Hematopoietic multipotent progenitor cell treated with erythropoietin and hydrocortisone succinate and interleukin-3 and kit ligand, for 4 days (in vitro differentiated cells): ENCODE measurements at places on chromosomes 3 and 15.

- DNase-seq: no peak
Observed at GRCh38 chr3:47113669-47114365, 50.1 kb downstream of the SETD2 start.

DNA sequence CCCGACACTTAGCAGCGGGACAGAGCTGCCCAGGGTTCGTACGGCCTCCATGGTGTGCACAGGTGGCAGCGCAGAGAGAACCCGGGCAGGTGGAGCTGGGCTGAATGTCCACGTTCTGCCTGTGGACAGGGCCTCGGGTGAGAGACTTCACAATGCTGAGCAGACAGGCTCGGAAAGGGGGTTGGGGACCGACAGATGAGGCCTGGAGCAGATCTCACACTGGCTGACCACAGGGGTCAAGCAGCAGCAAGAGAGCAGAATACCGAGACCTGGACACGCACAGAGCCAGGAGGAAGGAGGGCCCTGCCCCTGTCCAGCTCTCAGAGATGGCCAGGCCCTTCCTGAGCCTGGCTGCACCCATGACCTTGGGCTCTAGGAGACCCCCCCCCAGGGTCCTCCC, 83.0 kb downstream of the VGLL4 start:
- DNase-seq: no peak

GRCh38 chr3:175484666-175485065, 625.5 kb downstream of the NAALADL2 start:
- no peak for DNase-seq

DNA sequence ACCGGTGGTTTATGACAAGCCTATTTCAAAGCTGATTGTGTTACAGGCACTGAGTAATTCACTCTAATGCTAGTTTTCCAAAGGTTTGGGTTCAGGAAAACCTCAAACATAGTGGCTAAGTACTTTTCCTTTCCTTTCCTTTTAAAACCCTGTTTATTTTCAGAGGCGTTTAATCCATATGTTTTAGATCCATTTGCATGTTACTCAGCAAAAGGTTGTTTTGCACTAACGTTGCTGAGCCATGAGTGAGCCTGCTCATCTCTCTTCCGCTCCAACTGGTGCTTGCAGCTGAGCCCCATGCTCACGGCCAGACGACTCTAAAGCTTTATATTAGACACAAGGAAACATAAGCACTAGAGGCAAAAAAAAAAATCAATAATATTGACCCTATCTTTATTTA, 9.4 kb downstream of the CEMIP start:
- no peak for DNase-seq

GRCh38 chr15:48624700-48625099, 20.8 kb downstream of the FBN1 start:
- no peak for DNase-seq

DNA sequence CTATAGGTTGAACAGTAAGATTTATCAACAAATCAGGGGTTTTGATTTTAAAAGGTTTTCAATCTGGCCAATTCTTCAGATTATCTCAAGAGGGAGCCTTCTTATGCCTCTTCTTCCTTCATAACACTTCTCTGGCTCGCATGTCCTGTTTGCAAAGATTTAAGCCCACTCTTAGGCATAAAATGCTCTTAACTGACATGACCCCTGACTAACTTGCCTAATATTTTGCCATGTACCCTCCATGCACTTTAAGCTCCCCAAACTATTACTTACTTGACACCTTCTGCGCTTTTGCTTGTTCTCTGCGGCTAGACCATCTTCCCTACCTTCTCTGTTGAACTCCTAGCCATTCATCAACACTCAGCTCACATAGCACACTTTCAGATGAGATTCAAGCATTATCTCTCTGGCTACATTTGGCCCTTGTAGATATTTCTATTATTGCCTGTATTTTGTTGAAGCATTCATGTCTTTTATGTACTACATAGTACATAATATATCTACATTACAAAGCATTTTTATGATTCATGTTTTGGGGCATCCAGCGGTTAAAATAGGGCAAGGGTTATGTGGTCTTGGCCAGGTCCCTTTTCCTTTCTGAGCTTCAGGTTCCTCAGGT, 1.0 kb upstream of the ARIH1 start:
- DNase-seq: peak; percentile 35

DNA sequence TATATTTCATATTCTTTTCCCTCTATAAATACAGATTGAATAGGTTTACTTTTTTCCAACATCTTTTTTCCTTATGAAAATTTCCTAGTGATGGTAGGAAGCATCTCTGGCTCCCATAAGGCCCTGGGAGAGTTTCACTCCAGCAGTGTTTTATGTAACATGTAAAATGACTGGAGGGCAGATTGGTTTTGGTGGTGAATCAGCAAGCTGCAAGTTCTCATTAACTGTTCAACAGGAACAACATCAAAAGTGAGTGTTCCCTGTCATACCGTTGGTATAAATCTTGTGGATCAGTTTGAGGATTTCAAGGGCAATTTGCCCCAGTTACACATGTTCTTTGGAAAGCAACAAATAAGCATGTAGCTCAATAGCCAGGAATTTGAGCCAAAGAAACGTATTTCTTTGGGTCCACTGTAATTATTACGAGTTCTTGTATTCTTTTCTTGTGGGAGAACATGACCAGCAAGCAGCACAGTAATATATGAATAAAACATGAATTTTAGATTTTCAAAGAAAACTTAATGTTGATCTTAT, 345.7 kb downstream of the SV2B start:
- DNase-seq: no peak

DNA sequence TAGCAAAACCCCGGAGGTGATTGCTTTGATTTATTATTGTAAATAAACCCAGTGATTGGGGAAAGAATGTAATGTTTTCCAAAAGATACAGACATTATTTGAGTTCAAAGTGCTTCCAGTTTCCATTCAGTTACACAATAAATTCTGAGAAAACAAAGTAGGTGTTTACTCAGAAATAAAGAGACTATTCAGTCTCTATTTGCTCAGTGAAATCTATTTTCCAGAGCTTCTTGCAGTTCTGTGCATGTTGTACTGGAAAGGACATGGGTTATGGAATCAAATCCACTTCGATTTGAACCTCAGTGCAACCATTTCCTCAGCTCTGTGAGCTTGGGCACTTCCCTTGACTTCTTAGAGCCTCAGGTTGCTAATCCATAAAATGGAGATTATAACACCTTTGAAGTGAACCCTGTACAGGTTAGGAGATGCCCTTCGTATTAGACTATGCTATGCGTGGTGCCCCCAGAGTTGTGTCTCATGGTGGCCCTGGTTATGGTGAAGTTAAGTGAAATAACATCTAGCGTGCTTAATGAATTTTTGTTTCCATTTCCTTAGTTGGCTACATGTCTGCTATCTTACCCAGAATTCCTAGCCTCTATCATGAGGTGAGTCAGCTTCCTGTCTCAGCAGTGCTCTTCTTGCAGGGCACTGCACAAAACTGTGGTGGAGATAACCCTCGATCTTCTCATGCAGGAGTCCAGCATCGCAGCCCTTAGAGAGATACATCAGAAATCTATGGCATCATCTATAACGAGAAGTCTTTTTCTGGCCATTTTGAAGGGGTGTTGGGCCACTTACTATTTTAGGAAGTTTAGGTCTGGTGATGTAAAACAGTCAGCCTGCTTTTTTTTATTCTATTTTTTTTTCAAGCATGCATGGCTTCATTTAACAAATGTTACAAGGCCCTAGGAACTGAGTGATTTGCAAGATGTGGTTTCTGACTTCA, 97.7 kb downstream of the RPL39L start:
- peak; percentile 89 for DNase-seq

DNA sequence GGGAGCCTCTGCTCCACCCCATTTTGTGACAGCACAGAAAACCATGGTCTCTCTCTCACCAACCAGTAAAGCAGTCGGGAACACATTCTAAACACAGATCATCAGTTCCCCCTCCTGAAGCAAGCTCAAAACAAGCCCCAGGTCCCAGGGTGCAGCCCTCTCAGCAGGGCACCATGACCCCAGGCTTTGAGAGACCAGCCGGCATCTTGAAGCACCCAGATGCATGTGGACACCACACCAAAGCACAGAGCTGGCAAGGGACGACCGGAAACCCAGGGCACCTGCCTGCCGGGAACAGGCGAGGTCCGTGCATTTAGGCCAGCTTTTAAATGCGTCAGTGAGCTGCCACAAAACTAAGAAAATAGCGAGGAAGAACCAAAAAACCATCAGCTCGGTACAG, 103.2 kb upstream of the IQSEC1 start:
- no peak for DNase-seq

GRCh38 chr3:12929801-12930200, 88.4 kb upstream of the RPL32 start:
- DNase-seq: no peak

DNA sequence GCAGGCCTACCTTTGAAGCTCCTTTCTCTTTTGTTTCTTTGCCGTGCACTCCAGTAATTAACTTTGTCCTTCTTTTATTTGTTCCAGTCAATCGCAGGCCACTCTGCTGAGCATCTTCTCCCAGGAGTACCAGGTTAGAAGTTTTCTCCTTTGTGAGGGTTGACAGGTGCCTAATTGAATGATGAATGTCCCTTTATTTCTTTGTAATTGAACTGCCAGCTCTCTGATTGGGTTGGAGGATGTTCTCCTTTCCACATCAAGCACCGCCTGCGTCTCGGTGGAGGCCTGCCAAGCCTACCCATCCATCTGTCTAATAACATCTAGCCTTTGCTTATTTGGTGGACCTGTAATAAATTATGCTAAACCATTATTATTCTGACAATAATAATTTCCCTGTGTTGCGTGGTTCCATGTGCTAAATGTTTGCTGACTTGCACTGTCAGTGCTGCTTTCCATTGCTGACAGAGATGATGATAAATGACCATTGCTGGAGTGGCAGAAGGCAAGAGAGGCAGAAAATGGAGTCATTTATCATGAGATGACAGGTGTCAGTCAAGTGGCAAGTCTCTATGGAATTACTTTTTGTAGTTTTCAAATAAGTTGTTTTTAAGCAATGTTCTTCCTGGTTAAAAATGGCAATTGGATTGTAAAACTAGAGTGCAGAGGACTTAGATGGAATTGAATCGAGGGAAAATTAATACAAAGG, 64.9 kb downstream of the CDIN1 start:
- DNase-seq: no peak

GRCh38 chr3:13167829-13168228, 94.6 kb upstream of the IQSEC1 start:
- DNase-seq: no peak

- DNase-seq: peak; percentile 63
Observed at GRCh38 chr3:138946663-138947494, at the start of the genes FOXL2 and FOXL2NB. TSS of gene FOXL2 (minus strand) at chr3:138947137. CDS start at chr3:138946722, 415 bp downstream. TSS of gene FOXL2NB (plus strand) at chr3:138947217. CDS start at chr3:138947365, 148 bp downstream.

- DNase-seq: no peak
Observed at GRCh38 chr3:53190659-53191058, 29.6 kb downstream of the PRKCD start.

- peak; percentile 39 for DNase-seq
Observed at GRCh38 chr15:31480356-31481025, 153.9 kb downstream of the KLF13 start.

DNA sequence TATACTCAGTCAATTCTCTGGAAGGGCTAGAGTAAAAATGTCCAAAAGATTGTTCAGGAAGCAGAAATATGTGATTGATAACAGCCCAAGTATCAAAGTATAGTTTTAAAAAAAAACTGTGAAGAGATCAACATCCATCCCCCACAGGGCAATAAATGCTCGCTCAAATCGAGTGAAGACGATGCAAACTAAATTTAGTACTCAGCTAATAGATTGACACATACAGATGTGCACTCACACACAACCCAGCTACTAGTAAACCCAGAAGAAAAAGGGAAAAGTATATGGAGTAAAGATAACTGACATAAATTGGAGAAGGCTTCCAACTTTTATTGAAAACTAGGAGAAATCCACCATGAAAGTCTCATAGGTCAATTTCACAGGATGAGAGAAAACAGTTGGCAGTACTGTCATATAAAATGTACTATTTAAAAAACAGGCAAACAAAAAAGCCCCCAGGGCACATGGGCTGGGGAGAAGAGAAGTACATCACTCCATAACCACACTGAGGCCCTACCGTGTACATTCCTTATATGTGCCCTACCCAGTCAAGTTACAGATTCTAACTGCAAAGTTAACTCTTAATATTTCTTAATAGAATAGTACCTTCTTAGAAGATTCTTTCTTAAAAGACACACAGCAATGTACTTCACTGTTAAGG, 125.7 kb downstream of the TBL1XR1 start:
- DNase-seq: no peak

DNA sequence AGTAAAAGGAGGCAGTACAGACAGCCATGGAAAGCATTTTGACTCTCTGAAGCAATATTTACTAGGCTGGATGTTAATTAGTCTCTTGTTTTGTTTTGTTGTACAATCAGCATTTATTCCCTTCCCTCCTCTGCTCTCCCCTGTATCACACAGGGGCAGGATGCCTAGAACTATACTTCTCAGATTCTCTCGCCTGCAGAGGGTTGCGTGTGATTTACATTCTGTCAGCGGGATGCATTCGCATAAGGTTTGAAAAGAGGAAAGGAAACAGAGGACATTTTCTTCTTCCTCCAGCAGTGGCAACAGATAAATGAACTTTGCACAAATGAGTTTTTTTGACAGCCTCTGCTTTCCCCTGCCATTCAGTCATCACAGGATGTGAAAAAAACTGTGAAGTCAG, 188.3 kb downstream of the RSL24D1 start:
- DNase-seq: peak; percentile 13
